Non-pigmented ciliary epithelial cell (primary cell): ENCODE measurements at places on chromosomes 3 and 15.

DNA sequence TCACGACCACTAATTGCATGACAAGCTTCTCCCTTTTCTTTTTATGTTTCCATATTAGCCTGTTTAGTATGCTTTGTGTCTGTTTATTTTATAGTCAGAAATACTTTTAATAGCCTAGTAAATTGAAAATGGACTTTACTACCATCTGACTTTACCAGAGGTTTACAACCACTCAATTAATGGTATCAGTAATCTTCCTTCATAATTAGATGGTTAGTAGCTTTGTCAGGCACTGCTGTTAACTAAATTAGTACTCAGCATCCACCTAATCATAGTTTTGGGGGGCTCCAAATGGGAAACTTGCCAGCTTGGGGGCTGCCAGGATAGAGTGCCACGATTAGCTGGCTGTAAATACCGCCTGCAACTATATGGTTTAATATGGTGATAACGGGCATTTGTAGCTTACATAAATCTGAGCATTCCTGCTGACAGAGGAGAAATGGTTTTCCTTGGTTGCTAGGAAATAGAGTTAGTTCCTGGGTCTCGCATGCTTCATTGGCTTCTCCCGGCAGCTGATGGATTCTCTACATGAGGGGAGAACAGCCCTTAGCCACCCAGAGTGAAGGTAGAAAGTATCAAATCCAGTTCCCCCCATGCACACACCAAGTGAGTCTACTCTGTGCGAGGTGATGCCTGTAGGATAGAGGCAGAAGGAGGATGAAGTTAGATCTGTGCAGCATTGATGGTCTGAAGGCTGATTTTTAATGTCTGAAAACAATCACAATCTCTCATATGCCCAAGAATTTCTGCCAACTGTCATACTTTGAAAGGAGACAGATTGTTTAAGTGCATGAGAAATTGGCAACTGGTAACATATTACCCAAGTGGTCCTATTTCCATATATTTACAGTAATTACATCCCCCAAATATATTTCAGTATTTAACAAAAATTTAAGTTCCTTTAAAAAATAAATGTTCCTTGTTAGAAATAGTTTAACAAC is 326.6 kb upstream of the PROK2 start:
- DNase-seq, result no peak

DNA sequence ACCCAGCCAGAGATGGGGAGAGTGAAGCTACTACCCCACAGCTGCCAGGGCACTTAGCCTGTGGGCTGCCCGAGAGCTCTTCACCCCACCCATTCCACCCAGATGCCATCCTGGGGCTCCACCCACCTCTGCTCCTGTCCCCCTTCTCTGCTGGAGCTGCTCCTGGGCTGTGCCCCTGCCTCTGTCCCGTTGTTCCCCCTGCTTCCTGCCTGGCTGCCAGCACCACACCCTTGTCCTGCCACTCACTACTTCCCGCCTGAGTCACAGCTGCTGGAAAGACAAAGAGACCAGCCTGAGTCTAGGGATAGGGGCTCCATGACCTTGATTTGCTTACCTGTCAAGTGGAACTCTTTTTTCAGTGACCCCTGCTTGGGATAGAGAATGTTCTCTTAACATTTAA is 12.4 kb downstream of the GNAI2 start:
- DNase-seq, result no peak

DNA sequence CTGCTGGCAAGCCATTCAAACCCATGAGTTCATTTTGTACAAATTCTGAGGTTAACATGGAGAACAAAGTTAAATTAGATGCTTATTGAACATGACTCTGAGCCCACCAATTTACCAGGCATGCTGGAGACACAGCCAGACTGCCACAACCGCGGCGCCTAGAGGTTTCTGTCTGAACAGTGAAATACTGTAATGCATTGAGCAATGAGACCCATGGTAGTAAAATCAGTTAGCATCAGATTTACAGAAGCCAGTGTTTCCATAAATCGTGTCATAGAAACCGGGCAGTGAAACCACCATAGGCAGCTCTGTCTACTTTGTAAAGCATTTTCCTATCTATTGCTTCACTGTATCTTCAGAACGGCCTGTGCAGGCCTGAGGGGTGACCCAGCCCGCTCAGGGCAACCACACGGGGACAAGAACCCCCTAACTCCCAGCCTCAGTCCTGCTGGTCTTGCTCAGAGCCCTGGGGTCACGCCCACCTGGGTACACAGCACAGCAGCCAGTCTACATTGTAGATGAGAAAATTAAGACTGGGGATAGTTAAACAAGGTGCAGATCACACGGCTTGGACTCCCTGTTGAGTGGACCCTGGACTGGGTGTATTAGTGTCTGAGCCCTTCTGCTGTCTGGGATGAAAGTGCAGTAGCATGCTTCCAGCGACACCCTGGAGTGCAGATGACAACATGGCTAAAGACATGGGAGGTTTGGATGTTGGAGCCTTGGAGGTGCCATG is 44.2 kb downstream of the MGLL start:
- DNase-seq, result no peak

DNA sequence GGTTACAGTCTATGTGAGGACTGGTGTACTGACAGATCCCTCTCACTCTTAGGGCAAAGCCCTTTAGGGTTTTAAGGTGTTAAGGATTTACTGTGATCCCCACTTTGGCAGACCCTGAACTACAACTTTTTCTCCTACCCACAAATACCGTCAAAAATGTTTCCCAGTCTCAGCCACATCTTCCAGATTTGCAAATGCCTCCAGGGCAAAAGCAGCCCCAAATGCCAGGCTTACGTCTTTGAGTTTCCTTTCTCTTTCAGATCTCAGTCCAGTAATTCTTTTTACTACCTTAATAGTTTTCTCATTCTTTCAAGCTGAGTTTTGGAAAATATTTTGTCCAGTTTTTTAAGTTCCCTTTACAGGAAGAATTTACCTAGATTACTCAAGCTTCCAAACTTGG is 13.4 kb upstream of the ITGA11 start:
- no peak for DNase-seq

DNA sequence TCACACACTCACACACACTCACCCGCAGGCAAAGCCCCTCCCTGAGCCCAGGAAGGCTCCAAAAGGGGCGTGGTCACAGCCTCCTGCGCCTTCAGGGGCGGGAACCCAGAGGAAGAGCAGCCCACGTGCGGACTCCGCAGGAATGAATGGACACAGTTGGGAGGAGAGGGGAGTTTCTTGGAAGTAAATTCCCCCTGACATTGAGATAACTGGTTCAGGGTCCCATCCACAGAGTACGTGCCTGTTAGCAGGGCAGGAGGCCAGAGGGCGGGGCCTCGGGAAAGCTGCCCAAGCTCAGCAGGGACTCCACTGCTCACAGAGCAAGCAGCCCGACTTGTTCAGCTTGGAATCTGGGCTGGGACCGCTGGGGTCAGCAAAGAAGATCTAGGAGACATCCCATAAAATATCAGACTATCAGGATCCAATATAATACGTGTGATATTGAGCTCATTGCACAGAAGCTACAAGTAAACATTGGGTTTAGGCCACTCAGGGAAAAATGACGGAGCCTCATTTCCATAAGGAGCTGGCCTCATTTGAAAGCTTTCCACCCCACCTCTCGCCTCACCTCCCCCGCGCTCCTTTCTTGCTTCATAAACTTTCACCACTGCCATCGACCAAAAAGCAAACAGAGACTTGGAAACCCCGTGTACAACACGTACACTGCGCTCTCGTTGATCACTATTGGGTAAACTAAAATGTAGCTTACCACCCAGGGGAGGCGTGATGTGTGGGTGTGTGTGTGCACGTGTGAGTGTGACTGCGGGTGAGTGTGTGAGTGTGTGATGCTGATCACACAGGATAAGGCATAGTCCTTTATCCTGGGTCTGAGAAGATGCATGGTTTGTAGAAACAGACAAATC is 36.0 kb downstream of the TM2D3 start:
- DNase-seq, result no peak
